ENCODE measurements at places on chromosomes 3 and 15. TPM values are rescaled to one million over a fixed set of nuclear protein-coding genes. Genes with fewer than 3 reads are reported as not detected.

GRCh38 chr3:160400702-160401150, 1.3 kb downstream of the SMC4 start:
- H3K4me3 ChIP-seq = peak overlapping the region; percentile 86
- H3K27ac ChIP-seq = peak overlapping the region; percentile 85
- no peaks in the 10 kb centered on the region for H3K36me3 ChIP-seq
- DNase-seq = no peak
- no peaks in the 10 kb centered on the region for H3K27me3 ChIP-seq

GRCh38 chr3:114420072-114420471, 126.2 kb downstream of the TIGIT start:
- H3K36me3 ChIP-seq = no peaks in the 10 kb centered on the region
- H3K27me3 ChIP-seq = no peaks in the 10 kb centered on the region
- no peak overlapping the region for H3K27ac ChIP-seq
- H3K4me3 ChIP-seq = no peak overlapping the region
- H3K4me1 ChIP-seq = peaks cover 21% of the 10 kb centered on the region
- DNase-seq = no peak

GRCh38 chr3:11530153-11530721, 113.5 kb downstream of the VGLL4 start:
- no peak overlapping the region for H3K4me3 ChIP-seq
- peaks cover 48% of the 10 kb centered on the region for H3K4me1 ChIP-seq
- no peak for DNase-seq
- no peaks in the 10 kb centered on the region for H3K36me3 ChIP-seq
- peak overlapping the region; percentile 14 for H3K27ac ChIP-seq

Gene AGBL1
- not detected for total RNA-seq

Gene CCDC33
- total RNA-seq = not detected

Gene TUSC7
- total RNA-seq = not detected

DNA sequence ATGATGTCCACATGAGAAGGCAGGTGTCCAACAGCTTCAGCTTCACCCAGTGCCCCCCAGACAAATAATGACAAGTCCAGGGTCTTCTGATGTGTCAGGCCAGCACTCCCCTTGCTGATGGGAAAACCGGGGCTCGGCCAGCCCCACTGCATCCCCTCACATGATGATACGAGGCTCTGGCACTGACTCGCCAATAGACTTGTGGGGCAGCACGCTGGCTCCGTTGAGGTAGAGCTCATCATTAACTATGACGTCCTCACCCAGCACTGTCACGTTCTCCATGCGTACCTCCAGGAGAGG, 2.1 kb upstream of the AMIGO3 start:
- no peak overlapping the region for H3K27ac ChIP-seq
- H3K4me3 ChIP-seq = no peak overlapping the region
- peaks cover 9% of the 10 kb centered on the region for H3K36me3 ChIP-seq
- H3K27me3 ChIP-seq = no peaks in the 10 kb centered on the region
- no peak for DNase-seq

Gene ANKRD63
- not detected for total RNA-seq

DNA sequence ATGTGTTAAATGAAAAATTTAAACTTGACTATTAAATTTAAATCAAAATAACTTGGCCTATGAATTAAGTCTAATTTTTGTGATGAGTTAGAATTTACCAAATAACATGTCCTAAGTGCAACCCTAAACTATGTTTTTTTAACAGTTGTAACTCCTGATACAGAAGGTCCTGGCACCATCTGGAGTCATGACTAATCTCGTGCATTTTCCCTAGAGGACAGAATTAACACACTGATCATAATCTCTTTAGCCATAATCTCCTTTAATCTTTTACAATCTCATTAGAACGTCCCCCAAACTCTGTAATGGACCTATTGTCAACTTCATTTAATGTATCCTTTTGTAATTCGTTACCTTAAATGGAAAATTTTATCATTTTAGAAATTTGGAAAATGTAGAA, 100.6 kb downstream of the SUCNR1 start:
- H3K27me3 ChIP-seq = no peaks in the 10 kb centered on the region
- no peak overlapping the region for H3K27ac ChIP-seq
- H3K4me1 ChIP-seq = peaks cover 24% of the 10 kb centered on the region
- no peaks in the 10 kb centered on the region for H3K36me3 ChIP-seq
- H3K4me3 ChIP-seq = no peak overlapping the region

Gene P2RY14
- total RNA-seq = 2.5 TPM

Gene DNAH12
- 0.95 TPM for total RNA-seq

DNA sequence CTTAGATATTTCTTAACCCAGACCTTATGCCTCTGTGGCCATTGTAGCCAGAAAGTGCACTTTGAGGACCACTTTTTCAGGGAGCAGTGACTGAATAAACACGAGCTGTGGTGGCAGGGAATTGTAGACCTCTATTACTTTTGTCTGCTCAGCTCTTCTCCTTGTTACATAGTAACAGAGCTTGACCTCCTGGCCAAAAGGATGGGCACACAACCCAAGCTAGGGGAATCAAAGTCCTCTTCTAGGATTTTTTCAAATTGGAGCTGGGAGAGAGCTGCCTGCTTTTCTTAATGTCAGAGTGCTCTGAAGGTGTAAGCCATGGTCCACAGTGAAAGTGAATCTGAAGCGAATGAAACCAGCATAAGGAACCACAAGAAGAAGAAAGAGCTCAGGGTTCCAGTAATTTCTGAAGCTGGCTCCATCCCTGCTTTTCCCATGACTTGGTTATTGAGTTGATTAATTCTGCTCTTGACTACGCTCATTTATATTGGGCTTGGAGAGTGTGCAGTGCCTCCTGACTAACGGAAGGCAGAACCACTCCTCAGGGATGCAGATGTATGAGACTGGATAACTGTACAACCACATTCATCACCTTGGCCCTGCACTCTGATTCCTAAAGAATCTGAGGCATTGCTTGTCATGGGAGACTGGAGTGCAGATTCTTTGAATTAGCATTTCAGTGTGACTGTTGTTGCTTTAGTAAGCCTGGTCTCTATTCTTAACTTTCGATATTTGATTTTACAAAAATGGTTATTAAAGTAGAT, 60.9 kb downstream of the TLNRD1 start:
- DNase-seq = no peak
- H3K4me1 ChIP-seq = no peaks in the 10 kb centered on the region
- no peaks in the 10 kb centered on the region for H3K36me3 ChIP-seq
- no peak overlapping the region for H3K27ac ChIP-seq

- DNase-seq = no peak
- H3K4me1 ChIP-seq = no peaks in the 10 kb centered on the region
- no peaks in the 10 kb centered on the region for H3K27me3 ChIP-seq
- no peak overlapping the region for H3K4me3 ChIP-seq
Measured at GRCh38 chr3:20574746-20575145, 388.7 kb upstream of the SGO1 start.

- no peak for DNase-seq
- no peak overlapping the region for H3K27ac ChIP-seq
- no peaks in the 10 kb centered on the region for H3K27me3 ChIP-seq
- H3K4me1 ChIP-seq = no peaks in the 10 kb centered on the region
- no peak overlapping the region for H3K4me3 ChIP-seq
Measured at GRCh38 chr3:31789429-31789828, 191.6 kb downstream of the OSBPL10 start.

Gene GOLGA8R
- total RNA-seq = 11.9 TPM

Gene CSTA
- total RNA-seq = not detected

Gene PAK6
- 0.78 TPM for total RNA-seq

DNA sequence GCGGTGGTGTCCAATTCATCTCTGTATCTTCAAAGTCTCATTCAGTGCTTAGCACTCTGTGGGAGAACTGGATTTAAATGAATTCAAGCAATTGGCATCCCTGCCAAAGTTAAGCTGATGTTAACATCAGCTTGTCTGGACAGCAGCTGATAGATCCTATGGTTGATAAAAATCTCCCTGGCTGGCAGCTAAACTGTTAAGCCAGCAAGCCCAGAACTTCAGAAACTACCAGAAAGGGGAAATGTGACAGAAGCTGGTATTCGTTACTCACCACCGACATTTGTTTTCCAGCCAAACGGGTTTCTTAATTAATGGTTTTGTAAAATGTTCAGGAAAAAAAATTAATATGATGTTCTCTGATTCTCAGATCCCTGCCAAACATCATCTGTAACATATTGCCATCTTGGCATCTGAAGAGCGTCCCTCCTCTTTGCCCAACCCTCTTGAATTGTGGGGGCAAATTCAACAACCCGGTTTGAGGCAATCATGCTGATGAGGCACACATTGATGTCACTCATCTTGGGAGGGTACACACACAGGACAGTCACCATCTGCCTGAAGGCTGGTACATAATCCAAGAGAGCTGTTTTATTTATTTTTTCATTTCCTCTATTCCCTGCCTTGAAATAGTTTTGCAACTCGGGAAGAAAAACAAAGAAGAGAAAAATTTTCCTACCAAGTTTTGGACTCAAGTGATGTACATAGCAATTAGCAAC, 76.3 kb upstream of the ABHD17C start:
- no peaks in the 10 kb centered on the region for H3K27me3 ChIP-seq
- no peaks in the 10 kb centered on the region for H3K4me1 ChIP-seq
- H3K36me3 ChIP-seq = no peaks in the 10 kb centered on the region

Data from thoracic aorta (tissue), 2 donors.